ENCODE measurements at places on chromosomes 12 and 14. TPM values are rescaled to one million over a fixed set of nuclear protein-coding genes. Genes with fewer than 3 reads are reported as not detected.

- no peak for DNase-seq
Measured at GRCh38 chr14:96629558-96630222, 127.5 kb downstream of the PAPOLA start.

DNA sequence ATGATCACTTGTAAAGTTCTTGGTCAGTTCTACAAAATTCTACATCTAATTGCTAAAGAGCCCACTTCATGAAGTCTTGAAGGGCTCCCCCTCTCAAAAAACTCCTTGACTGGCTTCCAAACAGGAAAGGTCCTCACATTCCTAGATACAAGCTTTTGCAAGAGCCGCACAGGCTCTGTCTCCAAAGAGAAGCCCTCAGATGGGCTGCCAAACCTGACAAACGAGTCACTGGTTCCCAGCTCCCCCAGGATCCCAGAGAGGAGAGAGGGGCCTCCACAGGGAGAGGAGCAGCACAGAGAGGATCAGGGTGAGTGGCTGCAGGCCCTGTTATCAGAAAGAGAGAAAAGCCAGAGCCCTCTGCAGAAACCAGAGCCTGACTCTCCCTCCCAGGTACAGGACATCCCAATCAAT, 5.8 kb downstream of the NID2 start:
- DNase-seq: no peak

The NEK9 gene
- polyA plus RNA-seq: 124 TPM

DNA sequence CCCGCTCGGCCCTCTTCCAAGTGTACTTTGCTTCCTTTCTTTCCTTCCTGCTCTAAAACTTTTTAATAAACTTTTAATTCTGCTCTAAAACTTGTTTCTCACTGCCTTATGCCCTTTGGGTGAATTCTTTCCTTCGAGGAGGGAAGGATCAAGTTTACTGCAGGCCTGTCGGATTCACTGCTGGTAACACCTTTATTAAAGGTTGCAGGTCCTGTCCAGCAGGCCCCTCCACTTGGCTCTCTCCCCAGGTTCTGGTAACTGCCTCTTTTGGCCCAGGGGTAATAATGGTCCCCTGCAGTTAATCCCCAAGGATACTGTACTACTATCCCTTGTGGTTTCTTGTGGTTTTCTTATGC, 152.7 kb upstream of the EEA1 start:
- no peak for DNase-seq

DNA sequence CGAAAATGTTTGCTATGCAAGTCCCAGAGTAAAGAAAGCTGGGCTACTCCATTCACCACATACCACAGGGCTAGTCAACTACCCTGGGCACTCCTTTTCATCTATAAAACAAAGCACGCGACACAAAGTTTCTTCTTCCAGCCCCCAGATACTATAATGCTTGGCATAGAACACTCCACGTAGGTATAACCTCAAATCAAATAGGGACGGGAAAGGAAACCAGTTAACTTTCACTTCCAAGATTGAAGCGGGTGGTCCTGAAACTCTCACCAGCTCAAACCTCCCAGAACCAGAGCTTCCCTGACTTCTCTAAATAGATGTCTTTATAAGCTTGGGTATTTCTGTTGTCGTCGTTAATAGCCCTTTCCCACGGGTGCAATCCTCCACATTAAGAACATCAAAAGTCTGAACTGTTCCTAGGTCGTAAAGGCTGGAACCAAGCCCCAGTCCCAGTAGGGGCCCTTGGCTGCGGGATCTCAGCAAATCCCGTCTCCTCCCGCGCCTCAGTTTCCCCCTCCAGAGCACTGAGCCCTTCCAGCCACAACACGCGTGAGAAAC, 647 bp downstream of the LGMN start:
- no peak for DNase-seq

The OR11H7 gene
- 0.24 TPM for polyA plus RNA-seq

GRCh38 chr14:103126088-103126872, 3.0 kb downstream of the TNFAIP2 start:
- no peak for DNase-seq

DNA sequence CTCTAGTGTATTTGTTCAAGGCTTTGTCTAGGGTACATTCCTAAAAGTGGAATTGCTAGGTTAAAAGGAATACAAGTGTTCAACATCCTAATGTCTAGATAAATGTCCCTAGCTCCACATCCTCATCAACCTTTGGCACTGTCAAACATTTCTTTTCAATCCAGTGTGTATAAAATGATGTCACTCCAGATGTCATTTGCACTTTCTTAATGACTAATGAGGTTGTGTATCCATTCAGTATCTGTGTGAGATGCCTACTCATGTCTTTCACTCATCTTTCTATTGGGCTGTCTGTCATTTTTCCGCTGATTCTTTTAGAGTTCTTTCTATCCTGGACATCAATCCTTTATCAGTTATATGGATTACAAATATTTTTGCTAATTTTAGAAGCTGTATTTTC, 43.3 kb downstream of the ARMH4 start:
- no peak for DNase-seq

- no peak for DNase-seq
Measured at GRCh38 chr12:58387199-58387598, 445.8 kb downstream of the ATP23 start.

The TMEM119 gene
- 25.7 TPM for polyA plus RNA-seq

DNA sequence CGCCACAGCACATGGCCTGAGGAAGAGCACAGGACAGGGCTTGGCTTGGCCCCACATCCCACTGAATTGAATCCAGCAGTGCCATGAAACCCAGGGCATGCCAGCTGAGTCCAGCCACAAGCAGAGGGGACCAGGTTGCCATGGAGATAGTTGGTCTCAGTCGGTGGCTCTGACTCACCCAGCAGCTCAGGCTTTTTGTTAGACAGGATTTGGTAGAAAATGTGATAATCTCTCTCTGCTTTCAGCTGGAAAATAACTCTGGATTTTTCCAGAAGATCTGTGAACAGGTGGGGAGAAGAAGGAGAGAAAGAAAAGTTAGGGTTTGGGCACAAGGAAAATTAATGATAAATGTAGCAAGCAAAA, 4.8 kb downstream of the MYH7 start:
- DNase-seq: no peak

The SPATA7 gene
- polyA plus RNA-seq: 25.7 TPM

- DNase-seq: no peak
Measured at GRCh38 chr14:56490379-56490778, 89.2 kb upstream of the TMEM260 start.

- DNase-seq: no peak
Measured at GRCh38 chr12:32847287-32847686, 49.3 kb downstream of the PKP2 start.

DNA sequence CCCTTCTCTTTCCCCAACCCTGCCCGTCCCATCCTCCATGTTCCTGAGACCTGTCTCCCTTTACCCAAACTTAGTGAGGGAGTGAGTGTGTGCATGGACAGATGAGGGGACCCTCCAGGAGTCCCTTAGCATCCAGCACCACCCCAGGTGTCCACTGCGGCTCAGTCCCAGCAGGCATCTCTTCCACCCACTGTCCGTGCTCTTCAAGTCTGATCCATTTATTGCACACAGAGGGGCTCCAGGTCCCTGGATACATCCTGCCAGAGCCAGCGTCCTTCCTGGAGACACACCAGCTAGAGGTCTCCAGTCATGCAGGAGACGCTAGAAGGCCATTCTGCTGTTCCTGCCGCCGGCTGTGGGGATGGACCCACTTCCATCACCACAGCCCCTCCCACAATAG, 239.2 kb downstream of the ADGRD1 start:
- DNase-seq: no peak

GRCh38 chr12:111991946-111992345, 21.0 kb downstream of the TMEM116 start:
- DNase-seq: no peak

- DNase-seq: peak; percentile 20
Measured at GRCh38 chr14:52551696-52552062, 626 bp downstream of the TXNDC16 start.

- no peak for DNase-seq
Measured at GRCh38 chr12:85874031-85874461, at the start of gene NTS. Gene NTS, plus strand, starts transcription at chr12:85874295. Its CDS starts 109 bp downstream, at chr12:85874404.

- no peak for DNase-seq
Measured at GRCh38 chr12:105296116-105297089, 34.1 kb upstream of the C12orf75 start.

GRCh38 chr14:74886001-74886400, 4.3 kb downstream of the DLST start:
- DNase-seq: no peak

DNA sequence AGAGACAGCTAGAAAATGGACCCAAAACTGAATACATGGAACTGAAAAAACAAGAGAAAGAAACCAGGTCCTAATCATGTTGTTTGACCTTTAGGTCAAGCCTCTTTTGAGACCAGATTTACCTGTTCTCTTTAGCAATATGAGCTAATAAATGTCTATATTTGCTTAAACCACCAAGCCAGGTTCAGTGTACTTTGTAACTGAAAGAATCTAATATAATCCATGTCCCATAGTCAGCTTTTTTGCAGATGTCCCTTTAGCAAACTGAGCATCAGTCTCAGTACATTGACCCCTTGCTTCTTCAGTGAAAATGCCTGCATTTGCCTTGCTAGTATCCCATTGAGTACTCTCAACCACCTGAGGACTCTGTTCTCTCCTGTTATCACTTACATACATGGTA, 61.7 kb downstream of the PLCZ1 start:
- DNase-seq: no peak

The MMP14 gene
- polyA plus RNA-seq: 147 TPM

- DNase-seq: no peak
Measured at GRCh38 chr14:77299771-77300170, 20.9 kb downstream of the POMT2 start.

The INF2 gene
- polyA plus RNA-seq: 49.8 TPM

All from right renal pelvis (tissue), 4 donors.